ENCODE measurements at places on chromosomes 12 and 14.

DNA sequence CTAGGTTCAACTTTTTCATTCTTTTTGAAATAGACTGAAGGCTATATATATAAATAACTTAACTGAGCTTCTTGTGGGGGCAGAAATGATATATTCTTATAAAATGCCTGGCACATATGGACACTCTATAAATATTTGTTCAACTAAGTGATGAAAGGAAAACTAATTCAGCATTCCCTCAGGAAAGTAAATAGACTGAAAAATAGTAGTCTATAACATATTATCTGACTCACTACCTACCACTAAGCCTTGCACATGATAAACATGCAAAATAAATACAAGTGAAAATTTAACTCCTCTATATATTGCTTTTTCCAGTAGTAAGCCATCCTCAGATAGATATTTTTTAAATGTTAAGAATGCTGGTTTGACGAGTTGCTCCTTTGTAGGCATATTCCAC lies 15.7 kb upstream of the BMAL2 start:
- no peak for DNase-seq

- DNase-seq: no peak
These were observed 768.7 kb downstream of the BCL11B start for GRCh38 chr14:98503086-98503815.

DNA sequence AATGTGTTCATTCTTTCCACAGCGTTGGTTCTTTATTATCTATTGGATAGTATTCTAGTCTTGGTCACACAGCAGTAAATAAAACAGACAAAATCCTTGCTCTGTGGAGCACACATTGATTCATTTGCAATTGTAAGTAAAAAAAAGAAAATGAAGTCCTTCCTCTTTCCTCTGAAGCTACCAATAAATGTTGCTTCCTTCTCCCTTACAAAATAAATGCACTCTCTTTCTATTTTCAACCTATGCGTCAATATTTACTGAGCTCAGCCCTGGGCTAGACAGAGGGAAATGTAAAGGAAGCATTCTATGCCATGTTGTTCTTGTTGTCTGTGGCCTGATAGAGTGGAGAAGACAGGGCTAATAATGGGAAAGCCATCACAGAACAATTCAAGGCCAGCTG lies 2.9 kb downstream of the ABHD12B start:
- DNase-seq: no peak

- no peak for DNase-seq
These were observed 13.9 kb upstream of the ATP2A2 start for GRCh38 chr12:110266980-110267620.

GRCh38 chr12:3533703-3534386 lies 42.8 kb downstream of the PRMT8 start:
- no peak for DNase-seq

DNA sequence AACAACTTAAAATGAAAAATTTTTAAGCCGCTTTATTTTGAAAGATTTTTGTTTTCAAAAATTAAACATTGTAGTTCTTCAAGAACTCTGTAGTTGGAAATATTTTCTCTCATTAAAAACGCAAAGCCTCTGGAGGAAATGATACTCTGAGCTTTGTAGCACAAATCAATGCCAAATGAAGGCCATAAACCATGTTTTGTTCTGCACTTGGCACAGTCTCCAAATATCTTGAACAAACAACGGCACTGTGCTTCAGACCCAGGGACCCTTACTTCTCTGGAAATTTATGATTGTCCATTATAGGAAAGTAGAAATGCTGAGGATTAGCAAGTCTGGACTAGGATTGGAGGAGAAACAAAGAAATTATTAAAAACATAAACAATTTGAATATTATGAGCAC lies 160.8 kb upstream of the BMP4 start:
- DNase-seq: no peak

- no peak for DNase-seq
These were observed 58.7 kb downstream of the DRAM1 start for GRCh38 chr12:101935890-101936746.

GRCh38 chr12:107169200-107169599 lies 75.9 kb upstream of the CRY1 start:
- no peak for DNase-seq

GRCh38 chr14:103326078-103326477 lies 8.0 kb upstream of the EIF5 start:
- DNase-seq: no peak

- no peak for DNase-seq
These were observed 79.1 kb upstream of the EGLN3 start for GRCh38 chr14:34029921-34030334.

- DNase-seq: no peak
These were observed 32.1 kb downstream of the PPTC7 start for GRCh38 chr12:110550981-110551380.

DNA sequence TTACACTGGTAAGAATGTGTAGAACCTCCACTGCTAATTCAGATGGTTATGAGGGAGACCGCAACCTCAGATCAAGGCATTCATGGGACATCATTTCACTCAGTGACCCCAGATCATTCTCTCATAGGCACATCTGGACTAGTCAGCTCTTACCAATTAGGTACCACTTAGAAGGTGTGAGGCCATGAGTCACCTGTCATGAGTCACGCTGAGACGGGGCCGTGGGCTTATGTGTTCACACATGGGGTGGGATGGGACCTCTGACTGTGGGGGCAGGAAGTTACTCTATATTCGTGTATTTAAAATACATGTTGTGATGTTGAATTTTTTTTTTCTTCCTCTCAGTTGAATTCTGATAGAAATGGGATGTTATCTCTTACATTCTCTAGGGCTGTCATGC lies 55.9 kb downstream of the CCDC92 start:
- no peak for DNase-seq

DNA sequence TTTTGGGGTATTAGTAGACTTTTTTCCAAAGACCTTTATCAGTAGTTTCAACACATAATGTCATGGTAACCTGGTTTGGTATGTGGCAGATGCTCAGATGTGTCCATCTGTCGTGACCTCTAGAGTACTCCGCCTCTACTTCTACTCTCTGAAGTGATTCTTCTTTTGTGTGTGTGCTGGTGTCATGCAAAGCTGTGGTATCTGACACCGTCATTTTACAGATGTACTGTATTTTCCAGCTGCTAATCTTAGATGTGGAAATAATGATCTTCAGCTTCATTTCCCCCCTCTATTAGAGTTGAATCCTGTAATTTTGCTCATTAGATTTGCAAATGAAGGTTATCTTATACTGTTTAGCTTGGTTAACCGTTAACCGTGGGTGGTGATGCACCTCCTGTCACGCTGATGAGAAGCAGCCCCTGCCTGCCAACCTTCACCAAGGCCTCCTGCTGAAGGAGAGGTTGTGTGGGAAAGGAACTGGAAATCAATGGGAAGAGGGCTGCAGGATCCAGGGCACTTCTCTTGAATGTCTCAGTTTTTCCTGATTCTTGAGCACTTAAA lies 222.4 kb upstream of the AMIGO2 start:
- DNase-seq: no peak

- no peak for DNase-seq
These were observed 1552.1 kb downstream of the AACS start for GRCh38 chr12:126617312-126617711.

DNA sequence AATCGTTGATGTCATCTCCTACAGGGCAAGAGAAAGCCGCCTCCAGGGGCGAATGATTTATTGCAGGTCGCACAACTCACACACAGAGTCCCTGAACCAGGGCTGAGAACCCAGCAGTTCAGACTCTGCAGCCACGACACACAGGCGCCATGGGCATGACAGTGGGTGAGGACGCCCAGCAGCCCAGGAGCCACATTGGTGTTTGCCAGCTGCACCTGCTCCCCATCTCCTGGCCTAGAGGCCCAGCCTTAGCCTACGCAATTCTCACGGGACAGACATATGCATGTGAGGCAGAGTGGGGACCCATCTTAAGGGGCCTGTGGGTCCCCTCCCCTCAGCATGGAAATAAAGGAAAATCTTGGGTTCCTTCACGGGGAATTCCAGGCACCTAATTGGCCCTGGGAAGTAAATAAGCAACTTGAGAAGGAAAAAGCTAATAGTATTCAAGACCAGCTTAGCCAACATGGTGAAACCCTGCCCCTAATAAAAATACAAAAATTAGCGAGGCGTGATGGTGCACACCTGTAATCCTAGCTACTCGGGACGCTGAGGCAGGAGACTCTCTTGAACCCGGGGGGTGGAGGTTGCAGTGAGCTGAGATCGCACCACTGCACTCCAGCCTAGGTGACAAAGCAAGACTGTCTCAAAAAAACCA lies 69.3 kb downstream of the RIMBP2 start:
- DNase-seq: no peak

GRCh38 chr12:19198272-19198671 lies 68.7 kb downstream of the PLEKHA5 start:
- no peak for DNase-seq

- peak; percentile 25 for DNase-seq
These were observed 63.6 kb upstream of the DLK1 start for GRCh38 chr14:100662879-100663760.

DNA sequence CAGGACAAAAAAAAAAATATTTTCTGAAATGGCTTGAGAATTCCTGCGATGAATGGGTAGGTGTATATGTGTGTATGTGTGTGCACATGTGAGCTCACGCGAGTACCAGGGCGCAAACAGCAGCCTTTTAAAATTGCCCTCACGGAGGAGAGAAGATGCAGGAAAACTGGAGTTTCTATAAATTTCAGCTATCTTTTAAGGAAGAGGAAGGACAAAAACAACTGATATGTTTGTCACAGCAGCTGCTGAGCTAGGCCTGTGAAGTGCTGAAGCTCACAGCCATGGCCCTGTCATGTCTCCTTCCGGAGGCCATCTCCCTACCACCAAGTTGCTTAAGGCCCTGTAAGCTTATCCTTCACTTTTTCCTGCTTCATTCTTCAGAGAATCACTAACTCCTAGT lies 40.8 kb downstream of the DUSP16 start:
- no peak for DNase-seq

DNA sequence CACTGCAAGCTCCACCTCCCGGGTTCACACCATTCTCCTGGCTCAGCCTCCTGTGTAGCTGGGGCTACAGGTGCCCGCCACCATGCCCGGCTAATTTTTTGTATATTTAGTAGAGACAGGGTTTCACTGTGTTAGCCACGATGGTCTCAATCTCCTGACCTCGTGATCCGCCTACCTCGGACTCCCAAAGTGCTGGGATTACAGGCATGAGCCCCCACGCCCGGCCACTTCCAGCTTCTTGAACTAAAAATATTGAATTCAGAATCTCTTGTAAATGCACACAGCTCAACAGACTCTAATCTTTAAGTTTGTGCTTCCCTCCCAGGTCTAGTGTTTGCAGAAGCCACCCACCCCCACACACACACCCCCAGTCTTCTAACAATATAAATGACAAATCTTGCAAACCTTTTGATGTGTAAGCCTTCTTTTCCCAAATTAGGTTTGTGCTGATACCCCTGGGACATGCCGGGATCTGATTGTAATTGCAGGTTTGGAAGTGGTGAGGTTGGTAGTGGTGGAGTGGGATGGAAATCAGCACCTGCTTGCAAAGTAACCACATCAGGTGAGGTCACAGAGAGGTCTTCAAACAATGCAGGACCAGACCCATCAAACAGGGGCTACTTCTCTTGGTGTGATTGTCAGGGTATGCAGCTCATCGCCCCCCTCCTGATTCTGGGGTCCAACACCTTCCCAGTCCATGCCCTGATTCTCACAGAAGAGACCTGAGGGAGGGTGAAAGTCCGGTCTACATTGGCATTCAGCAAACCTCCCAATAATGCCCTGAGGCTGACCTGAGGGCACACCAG lies 51.4 kb upstream of the GPR132 start:
- no peak for DNase-seq

- no peak for DNase-seq
These were observed 18.0 kb downstream of the TRAF3 start for GRCh38 chr14:102795060-102795925.

DNA sequence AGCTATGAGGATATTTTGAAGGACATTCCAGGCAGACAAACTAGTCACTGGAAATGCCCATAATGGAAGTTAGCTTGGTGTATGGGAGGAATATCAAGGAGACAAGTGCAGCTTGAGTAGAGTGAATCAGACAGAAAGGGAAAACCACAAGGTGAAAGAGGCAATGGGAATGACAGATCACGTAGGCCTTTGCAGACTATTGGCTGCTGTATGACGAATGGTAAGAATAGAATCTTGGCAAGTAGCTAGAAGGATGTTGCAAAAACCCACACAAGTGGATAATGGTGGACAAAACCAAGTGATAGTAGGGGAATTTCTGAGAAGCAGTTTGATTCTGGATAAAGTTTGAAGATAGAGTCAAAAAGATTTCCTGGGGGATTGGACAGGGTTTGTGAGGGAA lies 196.9 kb upstream of the NOVA1 start:
- DNase-seq: no peak

GRCh38 chr12:128583453-128583852 lies 240.3 kb downstream of the SLC15A4 start:
- no peak for DNase-seq

DNA sequence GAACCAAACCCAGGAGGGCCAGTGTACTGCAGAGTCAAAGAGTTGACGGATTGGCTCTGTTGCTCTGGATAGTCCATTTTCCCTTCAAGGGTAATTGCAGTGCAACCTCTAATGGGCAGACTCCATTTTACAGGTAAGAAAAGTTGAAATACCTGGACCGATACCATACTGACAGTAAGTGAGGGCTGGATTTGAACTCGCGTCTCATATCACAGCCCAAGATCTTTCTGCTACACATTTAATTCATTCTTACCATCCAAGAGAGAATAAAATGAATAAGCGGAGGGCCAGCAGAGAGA lies 356 bp upstream of the ZC3H14 start:
- no peak for DNase-seq

- no peak for DNase-seq
These were observed 15.6 kb upstream of the TTC7B start for GRCh38 chr14:90831821-90832220.

- DNase-seq: no peak
These were observed 6.0 kb upstream of the DAZAP2 start for GRCh38 chr12:51232642-51233041.

DNA sequence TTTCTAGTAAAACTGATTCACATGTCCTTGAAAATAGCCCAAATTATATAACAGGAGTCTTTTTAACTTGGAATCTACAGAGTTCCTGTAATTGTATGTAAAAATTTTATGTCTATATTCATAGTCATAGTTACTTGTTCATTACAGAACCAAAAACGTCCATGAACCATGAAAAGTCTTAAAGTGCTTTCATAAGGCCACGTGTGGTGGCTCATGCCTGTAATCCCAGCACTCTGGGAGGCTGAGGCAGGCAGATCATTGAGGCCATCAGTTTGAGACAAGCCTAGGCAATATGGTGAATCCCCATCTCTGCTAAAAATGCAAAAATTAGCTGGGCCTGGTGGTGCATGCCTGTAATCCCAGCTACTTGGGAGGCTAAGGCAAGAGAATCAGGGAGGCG lies 48.4 kb downstream of the GALNT4 start:
- DNase-seq: no peak

DNA sequence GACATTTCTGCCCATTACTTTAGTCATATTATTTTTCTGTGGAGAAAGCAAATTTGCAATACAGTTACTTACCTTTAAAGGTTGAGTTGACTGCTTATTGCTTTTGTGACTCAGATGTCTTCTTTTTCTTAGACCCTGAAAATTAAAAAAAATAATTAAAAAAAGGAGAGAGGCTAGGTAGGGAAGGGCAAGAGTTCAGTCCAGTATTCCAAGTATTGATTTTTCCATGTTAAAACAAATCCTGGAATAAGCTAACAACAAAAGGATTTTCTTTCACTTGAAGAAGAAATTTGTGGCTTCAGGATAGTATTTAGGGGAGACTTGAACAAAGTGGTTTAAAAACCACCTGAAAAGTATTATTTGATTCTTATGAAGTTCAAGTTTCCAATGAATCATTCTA lies 49.4 kb downstream of the LMNTD1 start:
- DNase-seq: no peak

- DNase-seq: no peak
These were observed 90.9 kb downstream of the TMEM121 start for GRCh38 chr14:105617201-105617777.

- DNase-seq: no peak
These were observed 8.9 kb upstream of the ACVR1B start for GRCh38 chr12:51942501-51943000.
